ENCODE measurements at places on chromosomes 3 and 15.

DNA sequence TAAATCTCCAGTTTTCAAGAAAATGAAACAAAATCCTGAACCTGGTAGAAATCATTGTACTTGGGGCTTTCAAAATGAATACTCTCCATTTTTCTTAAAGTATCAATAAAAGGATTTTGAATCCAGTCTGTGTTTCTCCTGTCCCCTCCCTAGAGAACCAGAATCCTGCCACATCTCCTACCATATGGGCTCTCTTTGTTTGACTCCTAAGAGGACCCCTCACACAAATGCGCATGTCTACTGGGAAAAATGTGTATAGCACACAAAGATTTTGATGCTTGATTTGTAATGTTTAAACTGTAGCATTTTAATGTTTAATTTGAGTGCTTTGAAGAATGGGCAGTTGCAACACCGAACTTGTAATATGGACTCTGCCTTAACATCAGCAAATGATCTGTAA is 25.9 kb downstream of the LRRC3B start:
- no peak for DNase-seq

GRCh38 chr3:43248185-43248583 is 38.2 kb upstream of the SNRK start:
- DNase-seq = no peak

GRCh38 chr3:129245141-129245540 is 4.3 kb upstream of the COPG1 start:
- no peak for DNase-seq

DNA sequence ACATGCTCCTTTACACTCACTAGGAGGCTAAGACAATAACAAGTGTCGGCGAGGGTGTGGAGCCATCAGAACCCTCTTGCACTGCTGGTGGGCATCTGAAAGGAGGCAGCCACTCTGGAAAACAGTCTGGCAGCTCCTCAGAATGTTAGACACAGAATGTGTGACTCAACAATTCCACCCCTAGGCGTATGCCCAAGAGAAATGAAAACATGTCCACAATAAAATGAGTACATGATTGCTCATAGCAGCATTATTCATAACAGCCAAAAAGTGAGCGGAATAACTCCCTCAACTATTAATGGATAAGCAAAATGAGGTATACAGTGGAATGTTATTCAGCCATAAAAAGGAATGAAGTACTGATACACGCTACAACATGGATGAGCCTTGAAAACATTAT is 57.8 kb downstream of the WNT7A start:
- peak; percentile 14 for DNase-seq

- DNase-seq = no peak
Measured at GRCh38 chr15:31302778-31303725, 23.6 kb upstream of the KLF13 start.

- no peak for DNase-seq
Measured at GRCh38 chr3:12509466-12509865, 25.2 kb downstream of the TSEN2 start.

GRCh38 chr3:25144430-25144829 is 283.6 kb upstream of the RARB start:
- no peak for DNase-seq

GRCh38 chr15:81813215-81813614 is 232.6 kb downstream of the MEX3B start:
- DNase-seq = no peak

DNA sequence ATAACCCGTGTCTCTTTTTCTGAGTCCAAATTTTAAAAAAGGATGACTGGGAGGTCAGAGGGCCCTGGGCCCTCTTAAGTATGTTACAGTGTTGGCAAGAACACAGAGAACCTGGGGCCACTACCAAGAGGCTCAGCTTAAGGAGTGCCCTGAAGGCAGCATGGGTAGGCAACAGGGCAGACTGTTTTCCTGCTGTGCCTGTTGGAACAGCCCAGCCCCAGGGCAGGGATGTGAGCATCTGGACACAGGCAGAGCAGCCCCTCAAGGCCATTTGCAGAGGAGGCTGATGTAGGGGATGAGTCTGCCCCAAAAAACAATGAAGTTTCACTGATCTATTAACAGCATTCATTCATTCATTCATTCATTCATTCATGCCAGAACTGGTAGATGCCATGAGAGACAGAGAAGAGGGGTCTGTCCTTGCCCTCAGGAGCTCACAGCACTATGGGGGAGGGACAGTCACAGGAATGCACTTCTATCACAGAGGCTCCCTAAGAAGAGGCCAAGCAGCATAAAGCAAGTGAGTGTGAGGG is 2.2 kb upstream of the LTF start:
- no peak for DNase-seq

- no peak for DNase-seq
Measured at GRCh38 chr3:171682743-171683142, 127.5 kb downstream of the PLD1 start.

DNA sequence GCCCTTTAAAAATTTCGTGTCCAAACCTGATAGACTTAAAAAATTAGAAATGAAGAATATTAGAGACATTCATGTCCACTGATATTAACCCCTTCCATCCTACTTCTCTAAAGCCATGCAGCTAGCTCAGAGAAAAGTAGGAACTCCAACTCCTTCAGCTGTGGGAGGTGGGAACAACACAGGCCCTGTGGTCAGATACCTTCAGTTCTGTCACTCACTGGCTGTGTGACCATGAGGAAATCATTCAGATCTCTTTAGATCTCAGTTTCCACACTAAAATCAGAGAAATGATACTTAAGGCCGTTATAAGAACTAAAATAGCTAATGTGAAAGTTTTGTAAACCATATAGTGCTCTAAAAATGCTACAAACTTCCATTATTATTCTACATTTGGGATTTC is 209.8 kb downstream of the TNIK start:
- no peak for DNase-seq

- DNase-seq = no peak
Measured at GRCh38 chr3:182760576-182761164, 32.6 kb upstream of the ATP11B start.
